HCT116 (cell line): ENCODE measurements at places on chromosomes 7 and 10.

- DNase-seq = peak; percentile 48
Observed at GRCh38 chr10:95864906-95865813, 42.6 kb upstream of the CC2D2B start.

DNA sequence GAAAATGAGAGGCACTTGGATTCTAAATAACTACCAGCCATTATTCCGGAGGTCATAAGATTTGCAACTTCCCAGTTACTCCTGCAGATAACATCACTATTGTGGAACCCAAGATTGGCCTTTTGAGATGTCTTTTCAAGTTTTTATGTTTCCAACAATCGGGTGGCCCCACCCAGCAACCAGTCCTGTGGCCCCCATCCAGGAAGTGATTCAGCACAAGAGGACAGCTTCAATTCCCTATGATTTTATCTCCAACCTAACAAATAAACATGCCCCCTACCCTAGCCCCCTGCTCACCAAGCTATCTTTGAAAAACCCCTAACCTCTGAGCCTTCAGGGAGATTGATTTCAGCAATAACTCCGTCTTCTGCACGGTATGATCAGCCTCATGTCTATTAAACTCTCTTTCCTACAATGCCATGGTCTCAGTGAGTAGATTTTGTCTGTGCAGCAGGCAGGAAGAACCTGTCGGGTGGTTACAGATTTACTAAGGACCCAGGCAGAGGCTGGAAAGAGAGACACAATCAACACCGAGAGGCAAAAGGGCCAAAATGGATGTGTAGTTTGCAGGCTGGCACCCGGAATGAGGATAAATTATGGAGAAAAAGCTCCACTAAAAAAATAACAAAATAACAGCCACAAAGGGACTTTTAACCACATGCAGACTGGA is 83.9 kb upstream of the UNC5B start:
- DNase-seq = no peak

DNA sequence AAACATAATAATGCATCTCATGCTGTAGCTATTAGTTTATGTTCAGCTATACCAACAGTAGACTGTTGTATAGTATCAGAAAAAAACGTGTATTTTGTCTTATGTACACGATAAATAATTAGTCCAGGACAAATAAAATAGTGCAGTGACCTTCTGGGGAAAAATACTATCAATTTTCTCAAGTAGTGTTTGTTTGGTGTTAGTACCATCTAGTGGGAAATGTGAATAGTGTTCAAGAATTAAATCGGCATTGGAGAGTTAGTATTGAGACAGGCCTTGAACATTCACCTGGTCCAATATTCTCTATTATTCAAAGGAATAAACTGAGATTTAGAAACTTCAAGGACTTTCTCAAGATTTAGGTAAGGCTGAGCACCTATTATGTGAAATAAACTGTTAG is 21.7 kb upstream of the OR2A5 start:
- peak; percentile 28 for DNase-seq

DNA sequence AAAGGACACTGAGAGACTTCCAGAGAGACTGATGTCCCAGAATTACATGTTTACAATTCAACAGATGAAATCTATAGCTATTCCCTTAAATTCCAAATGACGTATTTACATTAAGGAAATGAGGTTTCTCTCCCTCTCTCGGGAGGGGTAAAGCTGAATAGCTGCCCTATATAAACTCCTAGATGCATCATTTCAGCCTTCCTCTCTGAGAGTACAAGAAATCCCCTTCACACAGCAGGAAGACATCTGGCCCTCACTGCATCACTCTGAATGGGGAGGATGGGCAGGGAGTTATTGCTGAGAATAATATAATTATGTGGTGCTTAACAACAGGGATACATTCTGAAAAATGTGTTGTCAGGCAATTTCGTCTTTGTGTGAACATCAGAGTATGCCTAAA is 11.0 kb downstream of the POT1 start:
- DNase-seq = no peak

DNA sequence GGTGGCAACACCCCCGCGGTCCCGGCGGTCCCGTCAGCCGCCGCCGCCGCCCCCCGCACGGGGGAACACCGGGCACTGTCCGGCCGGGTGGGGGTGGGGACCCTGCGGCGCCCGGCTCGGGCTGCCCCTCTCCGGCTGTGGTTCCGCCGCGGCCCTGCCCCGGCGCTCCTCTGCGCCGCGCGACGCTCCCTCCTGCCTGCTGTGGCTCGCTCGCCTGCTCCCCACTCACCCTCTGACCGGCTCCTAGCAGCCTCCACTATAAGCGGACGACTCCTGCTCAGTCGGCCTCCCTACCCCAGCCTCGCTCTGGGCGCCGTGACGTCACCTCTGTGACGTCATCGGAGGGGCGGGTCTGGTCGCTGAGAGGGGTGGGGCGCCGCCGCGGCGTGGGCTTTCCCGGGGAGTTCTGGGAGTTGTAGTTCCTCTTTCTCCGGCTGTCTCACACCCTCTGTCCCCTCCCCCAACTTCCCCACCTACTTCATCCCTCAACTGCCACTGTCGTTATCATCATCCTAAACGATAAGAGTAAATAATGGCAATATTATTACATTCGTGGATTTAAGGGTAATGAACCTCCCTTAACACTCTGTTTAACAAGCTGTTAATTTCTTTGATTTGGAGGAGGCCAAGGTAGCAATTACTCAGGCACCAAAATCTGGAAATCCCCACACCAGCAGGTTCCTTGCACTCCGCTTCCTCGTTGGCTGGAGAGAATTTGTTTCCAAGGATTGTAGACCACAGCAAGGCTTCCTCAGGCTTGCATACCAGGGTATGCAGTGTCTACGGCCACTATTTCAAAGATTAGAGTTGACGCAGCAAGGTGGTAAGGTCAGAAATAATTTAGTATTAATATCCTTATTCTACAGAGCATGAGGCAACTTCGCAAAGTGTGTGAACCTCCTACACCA is at the start of gene UBE2H:
Gene UBE2H (minus strand): TSS at position 308 of the 908 bp plus-strand sequence. CDS start 405 bp downstream, outside the sequence.
- peak; percentile 83 for DNase-seq

DNA sequence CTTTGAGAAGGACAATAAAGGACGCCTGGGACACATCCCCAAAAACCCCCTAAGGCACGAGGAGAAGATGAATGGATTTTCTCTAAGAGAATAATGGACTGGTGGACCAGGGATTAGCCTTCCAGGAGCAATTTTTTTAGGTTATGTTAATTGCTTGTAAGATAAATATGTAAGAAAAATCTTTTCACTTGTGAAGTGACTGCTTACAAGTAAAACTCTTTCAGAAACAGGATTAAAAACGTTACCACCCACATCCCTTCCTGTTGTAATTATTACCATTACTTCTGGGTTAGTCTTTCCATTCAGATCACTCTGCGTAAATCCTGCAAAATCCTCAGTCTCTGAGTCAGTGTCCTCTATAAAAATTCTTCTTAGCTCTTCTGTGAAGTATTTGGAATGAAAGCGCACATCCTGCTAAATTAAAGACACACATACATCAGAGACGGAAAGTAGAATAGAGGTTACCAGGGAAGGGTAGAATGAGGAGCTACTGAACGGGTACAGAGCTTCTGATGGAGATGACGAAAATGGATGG is 34.3 kb downstream of the CDCA7L start:
- DNase-seq = no peak

GRCh38 chr7:32071466-32072091 is 1.4 kb upstream of the PDE1C start:
- DNase-seq = no peak

DNA sequence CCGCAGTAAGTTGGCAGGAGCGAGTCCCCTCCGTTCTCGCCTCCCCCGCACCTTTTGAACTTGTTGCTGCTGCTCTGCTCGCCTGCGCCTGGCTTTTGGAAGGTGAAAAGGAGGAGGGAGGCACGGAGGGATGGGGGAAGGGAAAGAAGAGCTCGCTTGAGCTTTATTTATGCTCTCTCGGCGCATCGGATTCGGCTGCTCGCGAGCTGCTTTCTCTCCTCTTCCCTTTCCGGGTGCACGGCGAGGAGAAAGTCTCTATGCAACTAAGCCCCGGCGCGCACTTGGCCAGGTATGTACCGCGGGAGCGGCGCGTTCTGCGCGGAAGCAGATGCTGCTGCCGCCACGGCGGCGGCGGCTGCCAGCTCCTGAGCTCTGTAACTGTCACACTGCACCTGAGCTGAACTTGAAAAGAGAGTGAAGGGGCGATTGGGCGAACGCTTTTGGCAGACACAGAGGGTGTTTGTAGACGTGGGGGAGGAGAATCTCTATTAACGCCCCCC is 551 bp downstream of the KCND2 start:
- DNase-seq = no peak

GRCh38 chr7:135204876-135205275 is 6.5 kb downstream of the WDR91 start:
- DNase-seq = no peak

- no peak for DNase-seq
Observed at GRCh38 chr10:100715445-100716385, 29.7 kb upstream of the PAX2 start.
